ENCODE measurements at places on chromosomes 16 and 17.

DNA sequence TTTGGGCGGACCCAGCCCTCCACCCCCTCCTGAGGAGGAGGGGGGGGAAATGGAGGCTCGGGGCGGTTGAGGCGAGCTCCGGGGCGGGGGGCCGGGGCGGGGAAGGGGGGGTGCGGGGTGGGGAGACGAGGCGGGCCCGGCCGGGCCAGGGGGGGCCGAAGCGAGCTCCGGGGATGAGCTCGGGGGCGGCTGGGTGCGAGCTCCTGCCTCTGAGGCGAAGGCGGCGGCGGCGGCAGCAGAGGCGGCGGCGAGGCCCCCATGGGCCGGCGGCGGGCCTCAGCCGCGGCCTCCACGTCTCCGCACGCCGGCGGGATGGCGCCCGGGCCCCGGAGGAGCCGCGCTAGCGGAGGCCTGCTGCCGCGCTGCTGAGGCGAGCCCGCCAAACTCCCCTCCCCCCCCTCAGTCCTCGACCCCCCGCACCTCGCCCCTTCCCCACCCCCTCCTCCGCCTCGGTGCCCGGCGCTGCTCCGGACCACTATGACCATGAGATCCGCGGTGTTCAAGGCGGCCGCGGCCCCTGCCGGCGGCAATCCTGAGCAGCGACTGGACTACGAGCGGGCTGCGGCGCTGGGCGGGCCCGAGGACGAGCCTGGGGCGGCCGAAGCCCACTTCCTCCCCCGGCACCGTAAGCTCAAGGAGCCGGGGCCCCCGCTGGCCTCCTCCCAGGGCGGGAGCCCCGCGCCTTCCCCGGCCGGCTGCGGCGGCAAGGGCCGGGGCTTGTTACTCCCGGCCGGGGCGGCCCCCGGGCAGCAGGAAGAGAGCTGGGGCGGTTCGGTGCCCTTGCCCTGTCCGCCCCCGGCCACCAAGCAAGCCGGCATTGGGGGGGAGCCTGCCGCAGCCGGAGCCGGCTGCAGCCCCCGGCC, 596 bp downstream of the MSL1 start:
- DNase-seq: no peak

- no peak for DNase-seq
These were observed 8.3 kb downstream of the CAPNS2 start for GRCh38 chr16:55574811-55575210.

- no peak for DNase-seq
These were observed 115.1 kb downstream of the CYLD start for GRCh38 chr16:50856991-50857390.

DNA sequence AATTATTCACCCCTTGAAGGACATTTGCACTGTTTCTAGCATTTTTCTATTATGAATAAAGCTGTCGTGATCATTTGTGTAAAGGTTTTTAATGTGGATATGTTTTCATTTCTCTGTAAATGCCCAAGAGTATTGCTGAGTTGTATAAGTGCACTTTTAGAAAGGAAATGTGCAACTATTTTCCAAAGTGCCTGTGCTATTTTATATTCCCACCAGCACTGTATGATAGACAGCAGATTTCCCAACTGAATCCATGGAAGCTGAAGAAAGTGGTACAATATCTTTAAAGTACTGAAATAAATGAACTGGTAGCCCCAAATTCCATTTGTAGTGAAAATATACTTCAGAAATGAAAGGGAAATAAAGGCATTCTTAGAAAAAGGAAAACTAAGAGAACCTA, 238.4 kb downstream of the BCAS3 start:
- no peak for DNase-seq

DNA sequence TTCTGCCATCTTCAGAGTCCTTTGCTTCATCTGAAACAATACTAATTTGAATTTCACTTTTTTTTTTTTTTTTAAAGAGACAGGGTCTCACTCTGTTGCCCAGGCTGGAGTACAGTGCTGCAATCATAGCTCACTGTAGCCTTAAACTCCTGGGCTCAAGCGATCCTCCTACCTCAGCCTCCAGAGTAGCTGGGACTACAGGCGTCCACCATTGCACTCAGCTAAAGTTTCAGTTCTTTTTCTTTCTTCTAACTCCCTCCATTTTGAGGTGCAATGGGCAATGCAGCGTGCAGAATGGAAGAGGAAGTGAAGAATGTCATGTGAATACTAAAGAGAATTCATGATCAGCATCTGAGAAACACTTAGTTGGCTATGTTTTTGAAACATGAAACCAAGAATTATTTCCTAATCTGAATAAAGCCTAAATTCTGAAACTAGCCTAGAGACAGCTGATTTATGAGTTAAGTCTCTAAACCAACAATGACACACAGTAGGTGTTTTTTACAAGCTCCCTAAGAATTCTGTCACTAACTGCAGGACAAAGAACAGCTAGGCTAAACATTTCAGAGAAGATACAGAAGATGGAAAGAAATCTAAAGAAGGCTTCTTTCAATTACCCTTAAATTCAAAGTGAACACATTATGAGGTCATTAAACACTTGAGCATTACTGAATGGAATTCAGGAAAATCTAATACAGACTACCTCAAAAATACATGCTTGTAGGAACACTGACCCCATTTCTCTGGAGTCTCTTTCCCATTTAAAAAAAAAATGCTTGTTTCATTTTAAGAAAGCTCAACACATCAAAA, 21.0 kb downstream of the SNN start:
- DNase-seq: no peak

DNA sequence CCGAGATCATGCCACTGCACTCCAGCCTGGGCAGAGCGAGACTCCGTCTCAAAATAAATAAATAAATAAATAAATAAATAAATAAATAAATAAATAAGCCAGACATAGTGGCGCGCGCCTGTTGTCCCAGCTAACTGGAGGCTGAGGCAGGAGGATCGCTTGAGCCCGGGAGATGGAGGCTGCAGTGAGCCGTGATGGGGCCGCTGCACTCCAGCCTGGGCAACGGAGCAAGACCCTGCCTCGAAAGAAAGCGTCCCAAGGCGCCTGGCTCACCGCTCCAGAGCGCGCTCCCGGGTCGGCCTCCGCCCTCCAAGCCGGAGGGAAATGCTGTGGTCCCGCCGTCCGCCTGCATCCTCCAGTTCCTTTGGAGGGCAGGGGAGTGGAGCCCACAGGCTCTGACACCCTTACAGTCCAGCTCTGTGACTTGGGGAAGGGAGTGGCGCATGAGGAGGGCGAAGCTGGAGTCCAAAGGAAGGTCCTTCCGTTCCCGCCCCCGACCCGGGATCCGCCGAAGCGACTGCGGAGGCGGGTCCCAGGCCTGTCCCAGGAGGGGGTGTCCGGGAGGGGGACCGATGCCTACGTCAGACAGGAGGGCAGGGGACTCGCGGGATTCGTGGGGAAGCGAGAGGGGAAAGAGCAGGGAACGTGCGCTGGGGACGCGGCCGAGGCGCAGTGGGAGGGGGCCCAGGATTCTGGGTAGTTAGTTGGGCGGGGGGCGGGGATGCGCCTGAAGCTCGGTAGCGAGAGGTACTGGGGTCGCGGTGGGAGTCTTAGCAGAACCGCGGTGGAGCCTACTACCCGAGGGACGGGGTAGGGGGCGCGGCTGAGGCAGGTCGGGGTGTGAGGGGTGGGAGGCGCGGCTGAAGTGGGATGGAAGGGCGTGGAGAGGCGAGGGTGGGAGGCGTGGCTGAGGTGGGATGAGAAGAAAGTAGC, 8.4 kb upstream of the TRPV2 start:
- no peak for DNase-seq

- no peak for DNase-seq
These were observed 6.5 kb upstream of the ZNF469 start for GRCh38 chr16:88375996-88376834.

- no peak for DNase-seq
These were observed 8.0 kb downstream of the TNRC6A start for GRCh38 chr16:24737391-24737871.

DNA sequence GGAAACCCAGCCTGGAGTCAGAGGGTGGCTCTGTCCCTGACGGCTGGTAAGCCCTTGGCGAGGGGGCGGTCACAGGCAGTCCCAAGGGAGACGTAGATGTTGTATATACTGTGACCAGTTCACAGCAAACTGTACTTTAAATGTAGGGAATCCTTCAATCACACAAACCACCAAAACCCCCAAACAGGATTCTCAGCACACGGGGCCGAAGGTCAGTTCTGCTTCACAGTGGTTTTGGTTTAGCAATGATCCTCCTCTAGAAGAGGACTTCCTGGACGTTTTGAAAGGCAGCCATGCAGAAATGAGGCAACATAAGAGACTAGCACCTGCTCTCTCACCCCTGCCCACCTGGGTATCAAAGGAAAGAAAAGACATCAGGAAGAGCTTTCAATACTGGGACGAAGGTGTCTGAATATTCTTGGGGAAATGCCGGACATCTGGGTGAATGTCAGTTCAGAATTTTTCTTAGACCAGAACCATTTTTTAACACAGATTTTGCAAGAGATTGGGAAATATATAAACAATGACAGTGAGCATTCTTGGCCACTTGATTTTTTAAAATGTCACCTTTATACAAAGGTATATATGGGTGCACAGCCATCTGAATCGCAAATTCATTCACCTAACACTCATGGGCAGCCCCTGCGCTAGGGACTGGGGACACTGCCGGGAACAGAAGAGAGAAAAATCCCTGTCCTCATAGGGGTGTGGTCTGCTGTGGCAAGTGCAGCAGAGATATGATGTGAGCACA, 74.2 kb downstream of the CRISPLD2 start:
- DNase-seq: no peak

- no peak for DNase-seq
These were observed 11.7 kb downstream of the RHBDL3 start for GRCh38 chr17:32277284-32277683.

DNA sequence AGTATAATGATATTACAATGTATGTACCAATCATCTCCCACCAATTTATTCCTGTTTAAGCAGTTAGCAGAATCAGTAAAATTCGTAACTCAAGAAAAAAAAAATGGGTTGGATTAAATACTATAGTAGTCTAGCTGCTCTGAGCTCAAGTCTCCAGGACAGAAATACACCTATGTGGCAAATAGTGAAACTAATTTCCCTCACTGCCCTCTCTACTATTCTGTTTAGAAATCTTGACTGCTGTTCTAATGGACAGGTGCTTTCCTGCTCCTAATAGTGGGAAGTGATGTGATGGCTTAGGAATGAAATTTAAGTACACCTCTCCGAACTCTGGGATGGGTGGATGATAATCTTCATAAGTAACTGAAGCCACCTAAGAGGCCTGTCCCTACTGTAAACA, 175.7 kb downstream of the KCNJ2 start:
- no peak for DNase-seq

- DNase-seq: no peak
These were observed 1.7 kb upstream of the LMF1 start for GRCh38 chr16:972316-973002.

- DNase-seq: no peak
These were observed 44.7 kb upstream of the LGALS9 start for GRCh38 chr17:27586203-27586721.

DNA sequence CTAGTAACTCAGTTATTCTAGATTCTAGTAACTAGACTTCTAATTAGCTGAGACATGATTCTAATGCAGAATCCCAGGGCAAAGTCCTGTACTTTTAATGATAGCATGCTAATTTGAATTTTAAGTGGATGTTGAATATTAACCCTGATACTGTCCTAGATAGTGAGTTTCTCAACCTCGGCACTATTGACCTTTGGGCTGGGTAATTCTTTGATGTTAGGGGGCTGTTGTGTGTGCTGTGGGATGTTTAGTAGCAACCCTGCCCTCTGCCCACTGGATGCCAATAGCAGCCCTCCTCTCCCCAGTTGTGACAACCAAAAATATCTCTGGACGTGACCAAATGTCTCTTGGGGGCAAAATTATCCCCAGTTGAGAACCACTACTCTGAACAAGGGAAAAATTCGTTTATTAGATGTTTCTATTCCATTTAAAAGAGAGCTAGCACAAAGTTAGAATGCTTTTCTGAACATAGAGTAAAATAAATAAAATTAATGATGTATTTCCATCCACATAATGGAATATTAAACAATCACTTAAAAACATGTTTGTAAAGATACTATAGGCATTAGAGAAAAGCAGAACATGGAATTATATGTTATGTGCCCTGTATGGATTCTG, 30.2 kb downstream of the SALL1 start:
- DNase-seq: no peak

DNA sequence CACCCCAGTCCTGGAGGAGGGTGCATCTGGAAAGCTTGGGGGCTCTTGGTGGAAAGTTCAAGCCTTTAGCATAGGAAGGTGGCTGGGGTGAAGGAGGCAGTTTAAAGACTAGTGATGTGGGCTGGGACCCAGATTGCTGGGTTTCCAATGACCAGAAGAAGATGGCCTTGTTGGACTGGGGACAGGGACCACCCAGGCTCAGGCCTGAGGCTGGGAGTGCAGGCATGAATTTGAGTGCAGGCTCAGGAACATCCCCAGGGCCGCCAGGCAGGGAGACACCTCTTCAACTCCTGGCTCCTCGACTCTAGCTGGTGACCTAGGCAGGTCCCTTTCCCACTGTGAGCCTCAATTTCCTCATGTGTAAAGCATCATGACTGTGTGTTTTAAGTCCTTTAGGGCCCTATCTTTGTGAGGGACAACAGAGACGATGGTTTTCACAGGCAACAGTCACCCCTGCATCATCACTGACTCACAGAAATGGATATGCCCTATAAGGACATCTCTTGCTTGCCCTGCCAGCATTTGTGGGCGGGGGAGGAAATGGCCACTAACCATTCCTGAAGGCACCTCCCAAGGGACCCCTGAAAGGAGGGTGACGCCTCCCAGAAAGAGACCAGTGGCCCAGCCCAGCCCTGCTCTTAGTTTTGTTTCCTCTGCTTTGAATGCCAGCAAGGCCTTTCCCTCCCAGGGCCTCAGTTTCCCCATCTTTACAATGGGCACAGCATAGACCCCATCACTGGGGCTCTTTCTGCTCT, 11.1 kb downstream of the NLRC5 start:
- no peak for DNase-seq

GRCh38 chr16:88301886-88302285, 80.9 kb upstream of the ZNF469 start:
- no peak for DNase-seq

- DNase-seq: no peak
These were observed 188.0 kb downstream of the HAPSTR1 start for GRCh38 chr16:9279291-9280068.

DNA sequence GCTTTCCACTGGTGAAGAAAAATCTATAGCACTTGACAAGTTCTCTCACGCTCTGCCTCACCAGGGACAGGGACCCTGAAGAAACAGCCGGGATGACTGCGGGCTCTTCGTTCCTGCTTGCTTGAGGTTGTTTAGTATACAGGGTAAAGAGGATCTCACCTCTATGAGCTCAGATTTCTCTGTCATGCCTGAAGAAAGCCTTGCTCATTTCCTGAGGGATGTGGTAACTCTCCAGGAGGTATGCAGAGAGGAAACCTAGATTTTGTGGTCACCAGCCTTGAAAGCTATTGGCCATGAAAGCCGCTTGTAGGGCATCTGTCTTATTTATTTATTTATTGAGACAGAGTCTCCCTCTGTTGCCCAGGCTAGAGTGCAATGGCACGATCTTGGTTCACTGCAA, 23.2 kb downstream of the USP43 start:
- DNase-seq: no peak

DNA sequence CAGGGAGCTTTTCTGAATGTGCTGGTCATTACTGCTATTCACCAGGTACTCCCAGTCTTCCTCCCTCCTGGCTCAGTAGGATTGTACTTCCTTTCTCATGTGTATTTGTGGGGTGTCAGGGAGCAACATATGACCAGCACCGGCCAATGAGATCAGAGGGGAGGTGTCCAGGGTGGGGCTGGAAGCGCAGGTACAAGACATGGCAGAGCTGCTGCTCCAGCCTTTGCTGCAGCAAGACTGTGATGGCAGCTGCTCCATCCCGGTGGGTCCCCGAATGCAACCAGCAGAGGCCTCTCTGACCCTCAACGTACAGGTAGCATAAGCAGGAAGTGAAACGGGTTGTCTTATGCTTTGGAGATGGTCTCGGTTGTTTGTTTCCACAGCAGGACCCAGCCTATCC, 53.8 kb upstream of the CACNG5 start:
- DNase-seq: no peak

GRCh38 chr17:69428252-69428980, 13.9 kb downstream of the MAP2K6 start:
- DNase-seq: no peak
